T-helper 17 cell (primary cell): ENCODE measurements at places on chromosomes 3 and 15. TPM values are rescaled to one million over a fixed set of nuclear protein-coding genes. Genes with fewer than 3 reads are reported as not detected.

FILIP1L gene
- total RNA-seq = not detected

GNAT1 gene
- total RNA-seq = not detected

- H3K4me1 ChIP-seq = no peaks in the 10 kb centered on the region
- no peak overlapping the region for H3K4me3 ChIP-seq
- DNase-seq = no peak
- H3K27me3 ChIP-seq = peaks cover 20% of the 10 kb centered on the region
- H3K27ac ChIP-seq = no peak overlapping the region
Measured at GRCh38 chr3:148914936-148915690, 50.0 kb downstream of the CPA3 start.

DNA sequence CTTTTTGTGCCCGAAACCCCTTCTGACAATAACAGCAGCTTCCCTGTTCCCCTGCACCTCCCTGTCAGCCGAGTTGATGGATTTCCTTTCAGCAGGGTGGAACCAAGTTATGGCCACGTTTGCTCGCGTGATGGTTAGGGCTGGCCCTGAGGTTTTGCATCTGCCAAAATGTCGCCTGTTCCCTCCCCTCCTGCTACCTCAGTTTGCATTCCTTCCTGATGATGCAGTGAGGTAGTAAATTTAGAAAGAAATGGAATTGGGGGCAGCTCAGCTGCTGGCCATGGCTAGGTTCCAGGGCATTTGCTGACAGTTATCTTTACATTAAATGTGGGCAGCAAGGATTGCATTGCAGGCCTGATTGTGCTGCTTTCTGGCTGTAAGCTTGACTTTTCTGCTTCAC lies 13.2 kb downstream of the LIMD1 start:
- H3K4me1 ChIP-seq = peaks cover 25% of the 10 kb centered on the region
- no peak for DNase-seq
- no peaks in the 10 kb centered on the region for H3K27me3 ChIP-seq
- no peak overlapping the region for H3K4me3 ChIP-seq
- H3K36me3 ChIP-seq = peaks cover 7% of the 10 kb centered on the region

GRCh38 chr3:155147588-155147987 lies 67.5 kb downstream of the MME start:
- DNase-seq = no peak
- H3K4me3 ChIP-seq = no peak overlapping the region
- H3K36me3 ChIP-seq = no peaks in the 10 kb centered on the region
